ENCODE measurements at places on chromosomes 2 and 18.

GRCh38 chr2:239684996-239685395 lies 284.2 kb upstream of the HDAC4 start:
- no peak for DNase-seq

DNA sequence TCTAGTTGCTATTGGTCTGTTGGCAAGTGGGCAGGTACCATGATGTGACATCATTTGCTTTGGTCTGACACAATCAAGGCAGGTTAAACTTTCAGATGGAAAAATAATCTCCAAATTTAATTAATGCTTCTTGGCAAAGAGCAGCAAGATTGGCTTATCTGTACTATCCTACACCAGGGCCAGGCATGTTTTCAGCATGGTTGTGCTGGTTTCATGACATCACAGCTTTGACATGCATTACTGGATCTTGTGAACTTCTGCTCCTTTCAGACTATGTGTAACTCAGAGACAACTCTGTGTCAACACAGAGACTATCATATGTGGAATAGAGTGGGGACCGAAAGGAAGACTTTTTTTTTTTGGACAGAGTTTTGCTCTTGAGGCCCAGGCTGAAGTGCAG lies 520.5 kb downstream of the TDRD15 start:
- no peak for DNase-seq

GRCh38 chr18:34802959-34803358 lies 92.9 kb downstream of the DTNA start:
- DNase-seq, result no peak

GRCh38 chr2:50613161-50613560 lies 418.8 kb downstream of the NRXN1 start:
- DNase-seq, result no peak

DNA sequence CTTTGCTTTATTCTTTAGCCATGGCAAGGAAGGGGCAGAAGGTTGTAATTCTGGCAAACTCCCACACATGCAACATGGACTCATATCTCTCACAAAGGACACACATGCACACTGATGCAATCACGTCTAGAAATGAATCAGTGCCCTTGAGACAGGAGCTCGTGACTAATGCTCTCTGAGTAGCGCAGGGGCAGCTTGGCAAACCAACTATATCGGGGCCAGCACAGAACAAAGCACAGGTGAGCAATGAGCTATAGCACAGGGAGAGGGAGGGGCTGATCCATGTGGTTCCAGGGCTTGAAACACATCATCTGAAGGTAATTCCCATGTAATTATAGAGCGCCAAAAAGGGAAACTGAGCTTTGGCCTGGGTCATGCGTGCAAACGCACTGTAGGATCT lies 165.2 kb upstream of the KLF7 start:
- DNase-seq, result no peak

- DNase-seq, result no peak
Measured at GRCh38 chr18:25827961-25828561, 262.4 kb downstream of the SS18 start.

- no peak for DNase-seq
Measured at GRCh38 chr2:203551778-203552177, 16.7 kb upstream of the RAPH1 start.

- DNase-seq, result no peak
Measured at GRCh38 chr2:68463287-68463877, 3.7 kb downstream of the FBXO48 start.

DNA sequence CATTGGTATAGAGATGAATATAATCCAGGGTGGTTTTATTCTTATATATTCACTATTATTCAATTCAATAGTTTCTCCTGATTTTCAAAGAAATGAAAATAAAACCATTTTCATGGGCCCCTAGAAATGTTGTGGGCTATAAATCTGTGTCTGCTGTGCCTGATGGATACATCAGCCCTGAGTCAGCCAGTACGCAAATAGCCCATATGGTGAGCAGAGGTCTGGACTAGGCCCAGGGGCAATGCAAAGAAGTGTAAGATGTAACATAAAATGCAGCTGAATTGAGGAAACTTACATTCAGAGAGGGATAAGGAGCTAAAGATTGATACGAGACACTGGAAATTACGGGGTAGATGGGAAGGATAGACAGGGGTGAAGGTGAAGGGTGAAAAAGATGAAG lies 122.5 kb downstream of the MAIP1 start:
- DNase-seq, result no peak

- DNase-seq, result no peak
Measured at GRCh38 chr2:119422360-119423107, 9.1 kb upstream of the TMEM37 start.

DNA sequence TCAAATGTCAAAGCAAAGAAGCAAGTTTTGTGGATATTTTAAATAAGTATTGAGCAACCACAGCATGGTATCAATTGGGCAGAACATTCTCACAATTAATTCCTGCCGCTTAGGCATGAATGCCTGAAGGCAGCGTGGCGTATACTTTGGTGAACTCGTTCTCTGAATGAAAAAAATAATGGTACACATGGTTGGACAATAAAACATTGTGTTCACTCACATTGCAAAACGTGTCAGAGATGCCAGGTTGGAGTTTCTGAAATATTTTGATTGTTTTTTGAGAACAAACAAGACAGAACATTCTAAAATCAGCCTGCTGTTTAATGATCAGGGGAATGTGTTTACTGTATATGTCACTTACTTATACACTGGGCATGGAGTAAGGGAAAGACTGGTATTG lies 254.2 kb downstream of the CDH2 start:
- no peak for DNase-seq

GRCh38 chr2:10000541-10000940 lies 42.8 kb upstream of the KLF11 start:
- no peak for DNase-seq

- no peak for DNase-seq
Measured at GRCh38 chr18:79611040-79611681, 68.4 kb upstream of the CTDP1 start.

GRCh38 chr2:95001051-95001562 lies 24.4 kb upstream of the MAL start:
- DNase-seq, result no peak

- DNase-seq, result no peak
Measured at GRCh38 chr2:66478731-66479316, 43.9 kb downstream of the MEIS1 start.

- no peak for DNase-seq
Measured at GRCh38 chr2:134232868-134233727, 20.8 kb upstream of the MGAT5 start.

GRCh38 chr2:84417453-84418145 lies 41.5 kb downstream of the SUCLG1 start:
- DNase-seq, result no peak

- DNase-seq, result no peak
Measured at GRCh38 chr2:36695746-36696415, 626 bp upstream of the VIT start.

- no peak for DNase-seq
Measured at GRCh38 chr2:70992945-70993853, 1.5 kb downstream of the TEX261 start.

DNA sequence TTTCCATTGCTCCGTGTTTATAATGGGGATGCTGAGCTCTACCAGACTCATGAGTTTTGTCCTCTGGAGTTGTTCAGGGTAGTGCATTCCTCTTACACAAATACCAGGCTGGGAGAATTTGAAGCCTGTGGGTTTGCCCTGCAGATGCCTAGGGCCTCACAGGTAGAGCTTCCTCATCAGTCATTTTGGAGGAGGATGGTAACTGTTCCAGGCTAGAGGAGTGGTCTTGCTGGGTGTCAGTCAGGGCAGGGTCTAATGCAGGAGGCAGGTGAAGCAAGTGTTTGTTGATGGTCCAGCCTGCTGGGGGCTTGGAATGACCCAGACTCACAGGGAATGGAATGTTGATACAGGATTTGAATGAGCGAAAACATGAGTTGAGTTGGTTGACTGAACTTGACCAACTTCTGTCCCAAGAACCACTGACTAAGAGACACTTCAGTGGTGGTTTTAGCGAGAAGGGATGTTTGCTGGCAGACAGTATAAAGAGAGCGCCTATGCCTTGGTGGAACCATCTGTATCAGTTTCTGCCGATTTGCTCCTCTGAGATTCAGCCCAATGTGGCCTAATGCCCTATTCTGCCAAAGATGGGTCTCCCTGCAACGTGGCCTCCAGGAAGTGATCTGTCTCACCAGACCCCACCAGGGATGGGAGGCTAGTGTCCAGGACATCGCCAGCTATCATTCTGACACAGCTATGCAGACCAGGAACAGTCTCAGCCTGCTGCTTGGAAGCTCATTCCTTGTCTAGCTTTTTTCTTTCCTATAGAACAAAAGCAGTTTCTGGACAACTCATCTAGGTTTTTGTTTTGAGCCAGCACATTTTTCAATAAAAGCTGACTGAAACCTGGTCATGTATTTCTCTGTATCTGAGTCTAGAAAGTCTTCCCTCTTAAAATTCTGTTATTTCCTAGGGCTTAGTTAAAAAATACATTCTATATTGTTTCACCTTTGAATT lies 9.3 kb downstream of the IL1R2 start:
- DNase-seq, result no peak

GRCh38 chr2:74740741-74741431 lies 86.8 kb downstream of the SEMA4F start:
- no peak for DNase-seq

- DNase-seq, result no peak
Measured at GRCh38 chr2:127187081-127187775, 32.9 kb downstream of the CYP27C1 start.

DNA sequence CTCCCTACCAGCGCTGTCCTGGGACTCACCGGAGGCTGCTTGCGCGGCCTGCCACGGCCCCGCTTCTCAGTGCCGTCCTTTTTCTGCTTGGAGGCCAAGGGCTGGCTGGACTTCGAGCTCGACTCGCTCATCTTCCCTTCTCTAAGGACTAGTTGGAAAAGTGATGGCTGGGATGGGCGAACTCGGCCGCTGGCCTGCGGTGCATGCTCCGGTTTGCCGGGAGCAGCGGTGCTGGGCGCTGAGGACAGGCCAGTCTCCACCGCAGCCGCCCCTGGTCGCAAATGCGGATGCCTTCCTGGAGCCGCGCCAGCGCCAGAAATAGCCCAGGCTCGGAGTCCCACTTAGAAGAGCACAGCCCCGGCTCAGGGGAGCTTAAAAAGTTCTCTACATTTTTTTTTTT lies 3.1 kb downstream of the C2orf81 start:
- DNase-seq, result no peak

- DNase-seq, result no peak
Measured at GRCh38 chr2:134401081-134401497, 147.2 kb downstream of the MGAT5 start.

GRCh38 chr18:29449424-29449823 lies 1272.5 kb upstream of the CDH2 start:
- no peak for DNase-seq

DNA sequence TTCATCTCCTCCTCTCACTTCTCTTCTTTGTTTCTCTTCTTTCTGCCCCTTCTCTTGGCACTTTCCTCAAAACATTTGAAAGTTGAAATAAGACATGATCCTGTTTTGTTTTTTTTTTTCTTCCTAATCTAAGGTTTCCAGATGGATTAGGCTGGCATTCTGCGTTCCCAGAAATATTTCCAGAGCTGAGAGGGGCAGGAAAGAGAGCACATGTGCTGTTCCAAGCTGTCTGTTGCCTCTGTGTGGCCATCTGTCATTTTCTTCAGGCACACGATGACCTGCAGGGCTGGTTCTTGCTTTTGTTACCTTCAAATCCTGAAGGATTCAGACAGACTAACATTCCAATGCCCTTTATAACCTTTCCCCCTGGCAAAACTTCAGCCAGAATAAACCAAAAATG lies 142.9 kb downstream of the RNF144A start:
- peak; percentile 17 for DNase-seq

- no peak for DNase-seq
Measured at GRCh38 chr2:118851650-118852049, 4.2 kb upstream of the EN1 start.

GRCh38 chr2:230721712-230722111 lies 9.1 kb downstream of the CAB39 start:
- DNase-seq, result no peak

DNA sequence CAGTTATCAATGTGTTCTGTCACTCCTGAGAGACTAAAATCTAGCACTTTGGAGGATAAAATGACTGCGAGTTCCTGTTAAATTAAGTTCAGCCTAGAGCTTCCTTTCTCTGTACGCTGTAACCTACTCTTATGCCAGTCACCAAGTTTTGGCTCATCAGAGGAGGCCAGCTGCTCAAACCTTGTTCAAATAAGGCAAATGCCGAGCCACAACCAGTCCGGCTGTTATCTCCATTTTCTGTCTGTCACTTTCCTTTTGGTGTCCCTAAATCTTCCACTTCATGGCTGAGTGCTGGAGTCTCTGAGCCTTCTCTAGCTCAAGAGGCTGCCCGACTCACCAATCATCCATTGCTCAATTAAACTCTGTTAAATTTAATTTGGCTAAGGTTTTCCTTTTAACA lies 33.5 kb upstream of the PXDN start:
- DNase-seq, result no peak

GRCh38 chr18:8603663-8604520 lies 5.3 kb upstream of the RAB12 start:
- DNase-seq, result no peak

- DNase-seq, result peak; percentile 14
Measured at GRCh38 chr18:40437517-40437916, 1517.5 kb upstream of the PIK3C3 start.

- DNase-seq, result no peak
Measured at GRCh38 chr2:62334009-62334408, 138.1 kb downstream of the B3GNT2 start.

DNA sequence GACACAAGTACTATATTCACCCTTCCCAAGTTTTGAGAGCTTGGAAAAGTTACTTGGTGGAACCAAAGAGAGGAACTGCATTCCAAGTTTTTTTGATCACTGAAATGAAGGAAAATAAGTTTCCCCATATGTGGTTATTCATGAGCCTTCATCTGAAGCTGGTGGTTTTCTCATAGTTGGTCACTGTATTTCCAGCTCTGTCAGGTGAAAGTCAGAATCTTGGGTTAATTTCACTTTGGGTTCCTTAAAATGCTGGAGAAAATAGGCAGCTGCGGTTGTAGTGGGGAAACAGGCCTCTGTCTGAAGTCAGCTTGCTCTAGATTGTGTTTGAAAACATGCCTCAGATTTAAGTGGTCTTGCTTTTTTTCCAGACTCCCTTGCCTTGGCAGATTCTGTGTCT lies 200.5 kb downstream of the HRH4 start:
- DNase-seq, result no peak

DNA sequence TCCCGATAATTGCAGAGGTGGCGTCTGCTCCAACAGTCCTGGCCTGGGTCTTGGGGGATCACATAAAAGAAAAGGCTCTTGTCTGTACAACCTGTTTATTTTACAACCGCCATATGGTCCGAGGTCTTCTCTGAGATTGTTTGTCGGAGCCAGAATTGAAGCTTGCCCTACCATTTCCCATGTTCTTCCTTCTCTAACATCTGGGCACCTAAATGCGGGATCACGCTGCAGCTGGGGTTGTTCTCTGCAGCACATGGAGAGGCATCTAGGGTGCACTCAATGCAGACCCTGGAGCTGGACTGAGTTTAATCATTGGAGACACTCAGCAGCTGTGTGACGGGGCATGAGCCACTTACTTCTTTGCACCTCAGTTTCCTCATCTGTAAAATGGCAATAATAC lies 107.7 kb downstream of the ACKR3 start:
- DNase-seq, result no peak

GRCh38 chr2:191917430-191917881 lies 70.6 kb upstream of the CAVIN2 start:
- no peak for DNase-seq

- DNase-seq, result no peak
Measured at GRCh38 chr2:231378026-231378722, 17.3 kb upstream of the B3GNT7 start.

All from NCI-H524 treated with DMSO at 0.1 percent for 48 hours (cell line).